Activated T-cell treated with anti-CD3 and anti-CD28 coated beads for 24 hours (primary cell): ENCODE measurements at places on chromosomes 4 and X.

GRCh38 chr4:99968330-99968729 is 18.3 kb upstream of the H2AZ1 start:
- no peak for DNase-seq

DNA sequence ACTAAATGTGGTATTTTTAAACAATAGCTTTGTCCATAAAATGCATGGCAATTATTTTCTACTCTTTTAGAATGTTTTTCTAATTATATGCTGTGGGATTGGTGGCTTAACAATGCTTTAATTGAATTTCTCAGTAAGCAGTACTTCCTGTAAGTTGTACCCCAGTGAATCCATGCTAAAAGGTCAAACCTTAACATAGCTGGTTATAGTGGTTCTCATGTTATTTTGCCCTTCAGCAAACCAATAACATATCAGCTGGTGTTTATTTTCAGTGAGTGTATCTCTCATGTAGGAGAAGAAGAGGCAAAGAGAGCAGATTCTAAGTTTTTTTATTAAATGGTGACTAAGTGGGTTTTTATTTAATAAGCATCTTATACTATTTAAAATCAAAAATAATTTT is 41.5 kb downstream of the BTC start:
- DNase-seq = no peak

- DNase-seq = no peak
Observed at GRCh38 chrX:115350711-115351381, 61.3 kb downstream of the LUZP4 start.

GRCh38 chrX:72475338-72475737 is 97.3 kb downstream of the HDAC8 start:
- DNase-seq = no peak

DNA sequence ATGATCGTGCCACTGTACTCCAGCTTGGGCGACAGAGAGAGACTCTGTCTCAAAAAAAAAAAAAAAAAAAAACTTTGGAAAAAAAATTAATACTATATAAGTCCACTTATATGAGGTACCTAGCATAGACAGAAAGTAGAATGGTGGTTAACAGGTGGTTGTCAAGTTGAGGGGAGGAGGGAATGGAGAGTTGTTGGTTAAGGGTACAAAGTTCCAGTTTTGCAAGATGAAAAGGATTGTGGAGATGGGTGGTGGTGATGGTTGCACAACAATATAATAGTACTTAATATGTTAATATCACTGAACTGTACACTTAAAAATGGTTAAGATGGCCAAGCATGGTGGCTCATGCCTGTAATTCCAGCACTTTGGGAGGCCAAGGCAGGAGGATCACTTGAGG is 4.1 kb upstream of the IL9R start:
- DNase-seq = no peak

GRCh38 chrX:109927663-109928273 is 75.1 kb upstream of the TMEM164 start:
- DNase-seq = no peak

DNA sequence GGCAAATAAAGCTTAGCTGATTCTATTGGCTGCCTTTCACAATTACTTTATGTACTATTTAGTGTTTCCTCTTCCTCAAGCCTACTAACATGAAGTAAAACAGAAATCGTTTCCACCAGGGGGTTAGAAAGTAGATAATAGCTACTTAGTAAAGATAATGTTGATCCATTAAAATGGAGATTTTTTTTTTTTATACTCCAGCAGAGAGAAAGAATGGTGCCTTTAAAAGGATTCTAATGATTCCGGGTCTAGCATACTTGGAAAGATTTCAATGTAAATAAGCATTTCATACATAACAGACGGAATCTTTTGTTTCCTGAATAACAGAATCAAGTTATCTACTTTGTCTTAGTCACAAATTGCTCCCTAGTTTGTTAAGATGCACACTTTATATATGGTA is 37.1 kb downstream of the GK start:
- DNase-seq = no peak

- DNase-seq = peak; percentile 13
Observed at GRCh38 chrX:3815896-3816664, 102.6 kb upstream of the PRKX start.

DNA sequence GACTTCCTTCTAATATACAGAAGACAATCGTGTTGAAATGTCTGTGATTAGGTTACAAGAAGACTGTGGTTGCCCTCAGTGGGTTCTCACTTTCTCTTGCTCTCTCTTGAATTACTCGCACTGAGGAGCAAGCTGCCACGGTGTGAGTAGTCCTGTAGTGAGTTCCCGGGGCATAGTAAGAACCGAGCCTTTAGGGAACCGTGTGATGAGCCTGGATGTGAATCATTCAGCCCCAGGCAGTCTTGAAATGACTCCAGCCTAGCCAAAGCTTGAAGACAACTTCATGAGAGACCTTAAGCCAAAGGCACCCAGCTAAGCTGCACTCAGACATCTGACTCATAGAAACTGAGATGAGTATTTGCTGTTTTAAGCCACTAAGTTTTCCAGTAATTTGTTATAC is 292.7 kb downstream of the SPOCK3 start:
- DNase-seq = no peak

GRCh38 chr4:182207830-182208396 is 35.3 kb upstream of the TENM3 start:
- no peak for DNase-seq

DNA sequence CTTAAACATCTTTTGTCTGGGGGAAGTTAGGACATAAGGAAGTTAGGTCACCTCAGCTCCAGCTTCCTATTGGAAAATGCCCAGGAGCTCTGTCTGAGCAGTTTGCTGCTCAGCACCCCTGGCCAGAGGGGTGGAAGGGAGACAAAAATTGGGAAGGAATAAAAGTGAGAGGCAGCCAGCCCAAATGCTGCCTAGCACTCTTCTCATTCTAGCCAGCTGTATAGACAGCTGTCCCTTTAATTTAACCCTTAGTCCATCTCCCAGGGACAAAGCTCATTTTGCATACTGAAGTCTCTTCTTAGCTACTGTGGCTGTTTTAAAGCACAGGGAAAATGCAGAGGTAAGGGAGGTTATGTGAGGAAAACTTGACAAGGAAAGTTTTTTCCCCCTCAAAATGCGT is 89.5 kb upstream of the CITED1 start:
- DNase-seq = no peak

GRCh38 chr4:113086172-113086695 is 36.8 kb downstream of the ANK2 start:
- DNase-seq = no peak

DNA sequence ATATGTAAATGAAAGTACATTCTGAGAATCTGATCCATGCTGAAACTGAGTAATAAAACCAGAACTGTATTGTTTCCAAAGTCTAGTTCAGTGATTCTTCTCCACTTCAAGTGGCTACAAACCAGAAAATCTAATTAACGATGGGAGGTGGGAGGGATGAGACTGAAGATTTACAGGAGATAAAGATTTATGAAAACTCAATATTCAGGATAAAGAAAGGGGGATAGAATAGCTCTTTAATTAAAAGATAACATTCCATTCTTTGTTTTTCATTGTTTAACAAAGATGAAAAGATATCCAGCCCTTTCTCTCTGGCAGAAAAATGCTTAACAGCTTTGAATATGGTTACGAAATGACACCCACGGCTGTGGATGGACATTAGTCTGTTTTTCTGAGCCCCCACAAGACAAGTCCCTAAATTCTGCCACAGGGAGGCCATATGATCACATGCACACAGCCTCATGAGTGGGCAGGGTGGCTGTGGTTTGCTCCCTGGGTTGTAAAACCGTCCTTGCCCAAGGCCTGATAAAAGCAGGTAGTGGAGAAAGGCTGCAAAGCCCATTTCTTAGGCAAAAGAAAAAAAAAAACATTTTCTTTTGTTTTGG is 36.4 kb downstream of the TMEM150C start:
- DNase-seq = no peak

DNA sequence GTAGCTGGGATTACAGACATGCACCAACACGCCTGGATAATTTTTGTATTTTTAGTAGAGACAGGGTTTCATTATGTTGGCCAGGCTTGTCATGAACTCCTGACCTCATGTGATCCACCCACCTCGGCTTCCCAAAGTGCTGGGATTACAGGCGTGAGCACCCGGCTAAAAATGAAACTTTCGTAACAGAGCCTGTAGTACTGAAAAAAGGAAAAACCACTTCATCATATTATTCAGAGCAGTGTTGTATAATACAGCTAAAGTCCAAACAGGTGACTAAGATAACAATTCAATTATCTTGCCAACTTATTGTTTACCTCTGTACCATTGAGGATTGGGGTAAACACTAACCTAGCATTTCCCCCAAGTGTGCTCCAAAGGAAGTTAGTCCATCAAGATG is 43.9 kb upstream of the HPRT1 start:
- no peak for DNase-seq

DNA sequence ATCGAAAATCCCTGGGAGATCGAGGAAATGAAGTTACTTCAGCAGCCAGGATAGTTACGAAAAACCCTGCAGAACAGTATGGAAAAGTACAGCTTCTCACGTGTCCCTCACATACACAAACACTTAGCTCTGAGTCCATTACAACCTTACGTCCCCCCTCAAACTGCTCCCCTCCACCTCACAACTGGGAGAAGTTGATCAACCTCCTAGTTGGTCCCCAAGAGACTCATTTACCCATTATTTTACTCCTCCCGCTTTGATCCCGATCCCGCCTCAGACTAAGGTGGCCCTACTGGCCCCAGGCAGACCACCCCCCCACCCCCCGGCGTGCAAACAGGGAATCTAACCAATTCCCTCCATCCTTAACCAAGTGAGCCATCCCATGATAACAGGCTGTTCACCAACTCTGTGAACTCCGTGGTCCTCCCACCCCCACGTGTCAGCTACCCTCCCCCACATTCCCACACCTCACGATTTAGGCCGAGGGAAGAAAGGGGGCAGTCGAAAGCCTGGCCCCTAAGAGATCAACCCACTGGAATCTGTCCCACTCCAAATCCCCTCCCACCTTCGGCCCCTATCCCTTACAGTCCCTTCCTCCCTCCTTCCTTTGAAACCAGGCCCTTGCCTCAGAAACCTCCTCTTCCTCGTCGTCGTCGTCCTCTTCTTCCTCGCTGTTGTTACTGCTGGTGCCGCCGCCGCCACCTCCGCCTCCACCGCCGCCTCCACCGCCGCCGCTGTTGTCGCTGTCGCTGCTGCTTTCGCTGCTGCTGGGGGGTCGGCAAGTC is 755 bp downstream of the ANKRD17 start:
- no peak for DNase-seq

DNA sequence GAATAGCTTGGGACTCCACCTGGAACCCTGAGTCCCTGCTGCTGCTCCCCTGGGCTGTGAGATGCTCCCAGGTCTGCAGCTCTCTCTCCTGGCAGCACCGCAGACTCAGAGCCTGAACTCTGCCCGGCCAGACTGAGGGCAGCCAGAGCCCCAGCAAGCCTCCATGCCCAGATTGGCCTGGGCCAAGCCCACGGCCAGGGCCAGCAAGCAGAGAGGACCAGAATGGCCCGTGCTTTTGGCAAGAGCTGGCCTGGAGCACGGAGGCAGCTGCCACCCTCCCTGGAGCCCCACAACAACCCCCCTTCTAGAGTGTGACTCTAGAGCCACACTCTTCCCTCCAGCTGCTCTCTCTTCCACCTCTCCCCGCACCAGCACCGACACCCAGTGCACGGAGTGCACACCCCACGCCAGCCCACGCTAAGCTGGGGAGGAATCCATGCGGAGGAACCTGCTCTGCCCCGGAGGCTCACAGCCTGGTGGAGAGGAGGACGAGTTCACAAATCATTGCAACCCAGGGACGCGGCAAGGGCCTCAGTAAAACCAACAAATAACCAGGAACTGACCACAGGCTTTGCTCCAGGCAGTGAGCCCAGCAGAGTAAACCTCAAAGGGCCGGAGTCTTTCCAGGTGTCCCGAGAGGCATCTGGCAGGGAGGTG is 110.3 kb downstream of the HMX1 start:
- no peak for DNase-seq

- DNase-seq = no peak
Observed at GRCh38 chr4:29538889-29539646, 1181.1 kb upstream of the PCDH7 start.

DNA sequence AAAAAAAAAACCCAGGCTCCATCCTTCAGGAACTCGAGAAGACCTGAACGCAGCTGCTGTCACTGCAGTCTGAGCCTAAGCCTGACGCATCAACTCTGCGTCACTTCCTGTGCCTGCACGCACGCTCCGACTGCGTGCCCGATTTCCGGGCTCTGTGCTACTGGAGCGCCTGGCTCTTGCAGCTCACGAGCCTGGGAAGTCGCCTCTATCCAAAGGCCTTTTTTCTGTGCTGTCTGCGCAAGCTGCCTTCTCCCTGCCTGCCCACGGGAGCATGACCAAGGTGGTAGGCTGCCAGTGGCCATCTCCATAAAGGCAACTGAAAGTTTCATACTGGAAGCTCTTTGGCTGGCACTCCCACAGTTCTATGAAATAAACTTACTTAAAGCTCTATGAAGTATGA is 9.9 kb upstream of the GASK1B start:
- DNase-seq = no peak

GRCh38 chr4:150242820-150243458 is 164.7 kb downstream of the DCLK2 start:
- DNase-seq = no peak

- no peak for DNase-seq
Observed at GRCh38 chrX:149131774-149132173, 373.3 kb downstream of the IDS start.

DNA sequence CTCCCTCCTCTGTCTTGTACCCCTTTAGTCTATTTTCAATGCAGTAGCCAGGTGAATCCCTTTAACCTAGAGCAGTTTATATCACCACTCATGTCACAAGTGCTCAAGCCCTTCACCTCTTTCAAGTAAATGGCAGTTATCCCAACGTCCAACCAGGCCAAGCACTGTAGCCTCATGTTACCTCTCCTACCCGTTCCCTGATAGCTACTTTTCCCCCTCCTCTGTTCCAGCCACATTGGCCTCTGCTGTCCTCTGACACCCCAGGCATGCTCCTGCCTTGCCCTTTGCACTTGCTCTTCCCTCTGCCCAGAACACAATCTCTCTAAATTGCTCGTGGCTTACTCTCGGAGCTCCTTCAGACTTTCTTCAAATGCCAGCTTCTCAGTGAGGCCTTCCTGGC is 15.2 kb downstream of the GUCY1B1 start:
- DNase-seq = no peak

DNA sequence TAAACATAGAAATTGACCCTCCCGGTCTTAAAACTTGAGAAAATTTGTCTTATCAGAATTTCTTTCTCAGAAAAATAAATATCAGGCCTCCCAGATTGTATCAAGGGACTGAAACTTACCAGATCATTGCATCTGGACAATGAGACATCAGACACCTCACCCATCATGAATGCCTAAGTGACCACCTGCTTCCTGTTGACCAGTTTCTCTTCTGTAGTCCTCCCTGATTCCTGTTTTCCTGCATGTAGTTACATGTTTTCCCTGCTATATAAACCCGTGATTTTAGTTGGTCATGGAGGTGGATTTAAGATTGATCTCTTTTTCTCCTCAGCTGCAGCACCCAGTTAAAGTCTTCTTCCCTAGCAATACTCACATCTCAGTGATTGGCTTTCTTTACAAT is 548.1 kb downstream of the PPP4R3C start:
- no peak for DNase-seq

- DNase-seq = no peak
Observed at GRCh38 chr4:73674451-73674919, 54.2 kb upstream of the RASSF6 start.

- DNase-seq = no peak
Observed at GRCh38 chr4:3016961-3017360, 53.6 kb downstream of the GRK4 start.

- DNase-seq = no peak
Observed at GRCh38 chrX:138026211-138026610, 460.3 kb downstream of the ZIC3 start.

- no peak for DNase-seq
Observed at GRCh38 chr4:112311516-112311915, 14.3 kb downstream of the ALPK1 start.
